ENCODE measurements at places on chromosomes 6 and 20.

GRCh38 chr20:50743087-50743486 lies 11.7 kb downstream of the PARD6B start:
- no peak for DNase-seq

GRCh38 chr20:64247970-64248841 lies 7.3 kb upstream of the PCMTD2 start:
- no peak for DNase-seq

DNA sequence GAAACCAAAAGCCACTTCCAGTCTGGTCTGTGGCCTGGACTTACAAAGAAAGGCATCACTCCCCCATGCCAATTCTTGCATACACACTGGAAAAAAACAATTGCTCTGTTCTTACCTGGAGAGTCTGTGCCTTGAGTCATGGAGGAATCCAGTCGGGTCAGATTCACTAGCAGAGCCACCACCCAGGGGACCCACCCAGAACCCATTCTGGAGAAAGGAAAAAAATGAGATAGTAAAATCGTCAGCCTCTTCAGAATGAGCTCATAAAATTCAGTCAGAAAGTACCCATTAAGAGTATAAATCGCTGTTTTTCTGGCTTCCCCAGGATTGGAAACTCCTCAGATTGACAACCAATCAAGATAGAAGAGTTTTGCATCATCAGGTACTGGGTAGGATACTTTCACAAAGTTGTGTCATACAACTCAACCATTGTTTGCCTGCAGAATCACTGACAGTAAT lies at the start of gene HLA-DOB:
Gene HLA-DOB, minus strand, starts transcription at position 257 of the 459 bp plus-strand sequence. Its CDS starts 51 bp downstream, at position 206.
- peak; percentile 43 for DNase-seq

- peak; percentile 61 for DNase-seq
Observed at GRCh38 chr6:119348748-119349360, 707 bp downstream of the MAN1A1 start.

- DNase-seq, result no peak
Observed at GRCh38 chr6:118294906-118295305, 253.2 kb upstream of the PLN start.

Measured in adipocyte (in vitro differentiated cells).